ENCODE measurements at places on chromosomes 12 and 14.

GRCh38 chr12:108861878-108862587 lies 4.7 kb upstream of the SSH1 start:
- no peak for DNase-seq

DNA sequence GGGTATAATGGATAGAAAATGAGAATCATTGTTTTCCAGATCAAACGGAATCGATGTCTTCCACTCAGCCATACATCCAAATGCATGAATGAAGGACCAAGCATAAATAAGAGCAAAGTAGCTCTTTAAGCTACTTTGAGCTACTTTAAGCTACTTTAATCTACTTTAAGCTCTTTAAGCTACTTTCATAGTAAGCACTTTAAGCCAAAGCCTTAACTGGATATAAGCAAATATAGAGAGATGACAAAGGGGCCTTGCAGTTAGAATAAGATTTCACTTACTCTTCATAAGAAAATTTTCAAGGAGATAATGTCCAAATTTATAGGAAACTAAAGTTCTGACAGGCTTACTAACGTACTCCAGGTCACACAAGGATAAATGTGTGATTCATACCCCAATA lies 355.6 kb upstream of the KITLG start:
- DNase-seq = peak; percentile 10

- no peak for DNase-seq
Measured at GRCh38 chr12:122876731-122877130, 19.2 kb downstream of the VPS37B start.

DNA sequence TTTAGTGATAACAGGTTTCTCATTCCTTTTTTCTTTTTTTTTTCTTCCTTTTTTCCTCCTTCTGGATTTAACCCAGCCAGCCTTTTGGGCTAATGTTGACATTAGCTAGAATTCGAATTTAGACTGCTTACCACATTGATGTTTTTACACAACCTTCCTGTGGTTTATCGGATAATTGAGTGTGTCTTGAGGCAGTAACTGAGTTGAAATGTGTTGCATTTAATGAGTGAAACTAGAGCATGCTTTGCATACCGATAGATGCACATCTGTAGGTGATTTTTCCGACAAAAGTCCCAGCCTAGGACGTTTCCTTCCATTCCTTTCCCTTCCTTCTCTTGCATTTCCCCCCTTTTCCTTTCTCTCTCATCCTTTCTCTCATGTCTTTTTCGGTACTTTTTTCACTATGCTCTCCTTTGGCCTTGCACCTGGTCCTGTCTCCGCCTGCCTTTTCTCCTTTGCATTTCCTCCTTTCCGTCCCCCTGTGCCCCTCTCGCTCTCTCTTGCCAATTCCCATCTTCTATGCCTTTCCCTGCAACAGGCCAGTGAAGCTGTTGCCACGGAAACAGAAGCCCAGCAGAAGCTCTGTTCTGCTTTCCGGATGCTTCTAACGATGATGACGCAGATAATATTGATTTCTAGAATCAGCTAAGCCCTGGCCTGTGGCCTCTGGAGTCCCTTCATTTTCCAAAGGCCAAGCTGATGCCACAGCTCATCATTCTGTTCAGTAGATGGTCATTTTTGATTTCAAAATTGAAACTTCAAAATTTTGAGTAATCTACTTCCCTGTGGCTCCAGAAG lies 76.1 kb downstream of the SLC25A47 start:
- DNase-seq = no peak

GRCh38 chr14:24978862-24979724 lies 70.9 kb downstream of the STXBP6 start:
- DNase-seq = no peak

DNA sequence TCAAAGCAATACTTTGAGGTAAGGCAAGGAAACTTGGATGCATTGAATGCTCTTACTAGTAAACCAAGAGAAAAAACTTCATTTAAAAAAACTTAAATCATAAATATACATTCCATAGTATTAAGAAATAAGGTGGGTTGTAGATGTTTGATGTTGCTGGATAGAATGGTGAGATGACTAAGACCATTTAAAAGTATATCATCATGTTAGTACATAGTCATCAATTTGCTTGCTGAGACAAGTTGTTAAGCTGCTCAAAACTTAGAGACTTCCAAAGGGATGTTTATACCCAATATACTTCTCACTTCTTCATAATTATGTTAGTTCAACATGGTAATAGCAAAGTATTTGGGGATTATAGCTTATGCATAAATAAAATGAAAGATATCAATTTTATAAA lies 675.5 kb upstream of the MGAT4C start:
- no peak for DNase-seq

GRCh38 chr12:47820631-47821345 lies 1.1 kb upstream of the HDAC7 start:
- DNase-seq = peak; percentile 96

GRCh38 chr12:50579757-50580267 lies 75.0 kb downstream of the DIP2B start:
- DNase-seq = peak; percentile 70

GRCh38 chr12:13496111-13496510 lies 299.6 kb downstream of the EMP1 start:
- DNase-seq = no peak

- DNase-seq = no peak
Measured at GRCh38 chr12:50004696-50005095, 20.6 kb downstream of the RACGAP1 start.

GRCh38 chr12:83954071-83954789 lies 958.4 kb downstream of the SLC6A15 start:
- no peak for DNase-seq

GRCh38 chr14:100278702-100279101 lies 27.5 kb downstream of the SLC25A29 start:
- DNase-seq = peak; percentile 54

GRCh38 chr14:22337521-22337920 lies 251.5 kb downstream of the DAD1 start:
- no peak for DNase-seq

- DNase-seq = no peak
Measured at GRCh38 chr12:32062881-32063280, 43.8 kb upstream of the BICD1 start.
